AG09319 (cell line): ENCODE measurements at places on chromosomes 6 and 20.

- no peak for DNase-seq
Measured at GRCh38 chr6:93164781-93165180, 254.6 kb downstream of the EPHA7 start.

GRCh38 chr6:134731615-134732014, 218.3 kb downstream of the ALDH8A1 start:
- no peak for DNase-seq

- DNase-seq, result peak; percentile 94
Measured at GRCh38 chr6:154410619-154411072, 54.0 kb upstream of the IPCEF1 start.

DNA sequence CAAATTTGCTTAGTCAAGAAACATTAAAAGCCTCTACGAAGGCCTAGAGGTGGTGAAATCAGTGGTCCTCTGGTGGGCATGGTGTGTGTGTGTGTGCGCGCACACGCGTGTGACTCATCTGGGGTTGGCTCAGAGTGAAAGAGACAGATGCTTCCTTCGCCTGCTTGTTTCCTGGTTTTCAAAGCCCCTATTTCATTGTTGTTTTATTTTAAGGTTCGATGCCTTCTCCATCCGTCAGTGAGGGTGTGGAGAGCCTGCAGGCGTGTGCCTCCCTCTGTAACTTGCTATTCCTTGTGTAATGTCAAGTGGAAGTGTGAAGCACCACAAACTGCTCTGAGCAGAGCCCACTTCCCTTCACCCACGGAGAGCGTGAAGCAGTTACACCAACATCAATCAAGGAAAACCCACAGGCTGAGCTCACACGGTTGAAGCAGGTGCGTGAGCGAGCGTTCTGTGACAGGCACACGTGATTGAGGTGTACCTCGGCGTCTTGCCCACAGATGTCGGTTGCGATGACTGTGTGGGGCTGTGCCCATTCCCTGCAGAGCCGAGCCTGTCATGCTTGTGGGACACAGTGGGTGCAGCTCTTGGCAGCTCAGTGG, 233.9 kb downstream of the PRL start:
- no peak for DNase-seq

DNA sequence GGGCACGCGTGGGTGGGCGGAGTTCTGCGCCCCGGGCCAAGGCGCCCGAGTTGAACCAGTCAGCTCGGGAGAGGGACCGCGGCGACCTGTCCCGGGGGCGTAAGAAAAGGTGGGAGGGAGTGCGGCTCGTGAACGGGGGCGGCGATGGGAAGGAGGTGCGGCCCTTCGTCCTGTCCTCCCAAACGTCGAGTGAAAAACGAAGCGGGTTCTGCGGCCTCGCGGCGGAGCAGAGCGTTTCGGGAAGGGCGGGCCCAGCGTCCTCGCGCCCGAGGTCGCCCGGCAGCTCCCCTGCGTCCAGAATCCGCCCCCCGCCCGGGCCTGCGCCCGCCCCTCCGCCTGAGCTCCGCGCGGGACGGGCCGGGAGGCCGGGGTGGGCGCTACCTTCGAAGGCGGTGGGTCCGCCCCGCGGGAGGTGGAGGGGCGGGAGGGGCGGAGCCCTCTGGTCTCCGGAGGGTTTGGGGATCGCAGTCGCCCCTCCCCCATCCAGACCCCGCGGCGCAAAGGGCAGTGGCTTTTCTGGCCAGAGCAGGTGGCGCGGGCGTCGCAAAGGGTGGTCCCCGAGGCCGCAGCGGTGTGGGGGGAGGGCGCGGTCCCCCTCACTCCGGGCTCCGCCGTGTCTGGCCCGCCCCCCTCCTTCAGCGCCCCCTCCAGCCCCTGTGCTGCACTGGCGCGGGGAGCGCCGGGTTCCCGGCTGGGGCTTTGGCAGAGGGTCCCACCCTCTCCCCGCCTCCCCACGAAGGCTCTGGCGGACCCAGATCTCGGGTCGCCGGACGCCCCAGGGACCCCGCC, 838 bp downstream of the STMN3 start:
- no peak for DNase-seq

- DNase-seq, result no peak
Measured at GRCh38 chr6:37827603-37828265, 8.2 kb downstream of the ZFAND3 start.

DNA sequence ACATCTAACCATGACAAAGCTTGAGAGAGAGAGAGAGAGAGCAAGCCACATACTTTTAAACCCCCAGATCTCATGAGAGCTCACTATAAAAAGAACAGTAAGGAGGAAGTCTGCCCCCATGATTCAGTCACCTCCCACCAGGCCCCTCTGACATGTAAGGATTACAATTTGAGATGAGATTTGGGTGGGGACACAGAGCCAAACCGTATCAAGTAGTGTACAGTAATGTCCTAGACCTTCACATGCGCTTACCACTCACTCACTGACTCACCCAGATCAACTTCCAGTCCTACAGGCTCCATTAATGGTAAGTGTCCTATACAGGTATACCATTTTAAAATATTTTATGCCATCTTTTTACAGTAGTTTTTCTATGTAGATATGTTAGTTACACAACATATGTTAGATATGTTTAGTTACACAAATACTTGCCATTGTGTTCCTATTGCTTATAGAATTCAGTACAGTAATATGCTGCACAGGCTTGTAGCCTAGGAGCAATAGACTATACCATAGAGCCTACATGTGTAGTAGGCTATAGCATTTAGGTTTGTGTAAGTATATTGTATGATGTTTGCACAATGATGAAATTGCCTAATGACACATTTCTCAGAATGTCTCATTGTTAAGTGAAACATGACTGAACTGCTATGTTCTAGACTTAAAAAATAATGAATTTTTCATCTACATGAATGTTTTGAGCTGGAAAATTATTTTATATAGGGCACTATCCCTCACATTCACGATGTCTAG, 11.7 kb downstream of the TSPYL1 start:
- DNase-seq, result no peak
